Forelimb muscle (tissue), 1 donor: ENCODE measurements at places on chromosomes 4 and X. TPM values are rescaled to one million over a fixed set of nuclear protein-coding genes. Genes with fewer than 3 reads are reported as not detected.

Gene CYLC1
- not detected for polyA plus RNA-seq

Gene TMPRSS11B
- polyA plus RNA-seq = not detected

Gene ZCCHC12
- 0.47 TPM for polyA plus RNA-seq

Gene GAGE12E
- not detected for polyA plus RNA-seq

Gene HELQ
- polyA plus RNA-seq = 19.9 TPM

GRCh38 chrX:152444338-152444737 lies 6.8 kb downstream of the GABRA3 start:
- DNase-seq = no peak

DNA sequence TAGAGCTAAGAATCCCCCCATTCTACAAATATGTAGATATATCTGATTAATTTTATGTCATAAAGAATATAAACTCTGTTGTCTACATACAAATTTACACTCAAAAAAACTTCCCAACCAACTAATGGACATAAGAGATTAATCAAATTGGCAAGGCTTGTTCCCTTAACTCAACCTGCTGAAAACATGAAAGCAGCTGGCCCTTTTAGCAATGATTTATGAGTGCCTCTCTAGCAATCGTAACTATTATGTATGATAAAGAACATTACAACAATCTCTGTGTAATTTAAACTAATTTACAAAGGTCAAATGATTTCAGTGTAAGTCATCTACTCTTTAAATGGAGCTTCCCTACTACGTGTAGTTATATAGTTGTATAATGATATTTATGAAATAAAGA lies 83.1 kb upstream of the FTHL17 start:
- no peak for DNase-seq

- DNase-seq = no peak
Measured at GRCh38 chr4:5191831-5192230, 140.6 kb downstream of the STK32B start.

- DNase-seq = no peak
Measured at GRCh38 chr4:116531026-116531425, 554.4 kb downstream of the TRAM1L1 start.

DNA sequence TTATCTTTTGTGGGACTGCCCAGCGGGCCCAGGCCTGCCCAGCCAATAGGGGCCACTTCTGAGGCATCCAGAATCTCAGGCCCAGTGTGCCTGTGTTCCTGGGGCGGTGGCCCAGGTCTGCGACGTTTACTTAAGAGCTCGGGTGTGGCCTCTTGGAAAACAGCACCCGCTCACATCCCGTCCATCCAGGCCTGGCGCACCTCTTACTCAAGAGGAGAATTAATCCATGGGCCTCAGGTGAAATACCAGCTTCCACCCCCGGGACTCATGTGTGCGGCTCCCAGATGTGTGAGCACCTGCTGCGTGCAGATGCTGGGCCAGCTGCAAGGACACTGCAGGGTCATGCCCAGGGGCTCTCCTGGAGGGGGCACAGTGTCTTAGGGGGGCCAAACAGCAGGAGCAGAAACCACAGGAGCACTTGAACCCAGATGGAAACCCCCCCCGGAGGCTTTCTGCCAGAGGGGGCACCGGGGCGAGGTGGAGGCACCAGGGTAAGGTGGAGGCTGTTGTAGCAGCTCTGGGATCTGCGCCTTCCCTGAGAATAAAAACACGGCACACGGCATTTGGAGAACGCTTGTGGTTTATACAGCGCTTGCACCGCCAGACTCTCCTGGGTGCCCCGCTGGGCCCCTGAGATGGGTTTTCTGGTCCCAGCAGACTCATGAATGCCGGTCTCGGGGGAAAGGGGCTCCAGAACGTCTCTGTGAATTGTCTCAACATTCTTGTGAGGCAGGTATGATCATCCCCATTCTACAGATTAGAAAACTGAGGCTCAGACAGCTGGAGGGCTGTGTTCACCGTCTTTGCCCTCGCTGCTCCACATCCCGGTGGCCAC lies 2.8 kb downstream of the PSAPL1 start:
- DNase-seq = no peak

DNA sequence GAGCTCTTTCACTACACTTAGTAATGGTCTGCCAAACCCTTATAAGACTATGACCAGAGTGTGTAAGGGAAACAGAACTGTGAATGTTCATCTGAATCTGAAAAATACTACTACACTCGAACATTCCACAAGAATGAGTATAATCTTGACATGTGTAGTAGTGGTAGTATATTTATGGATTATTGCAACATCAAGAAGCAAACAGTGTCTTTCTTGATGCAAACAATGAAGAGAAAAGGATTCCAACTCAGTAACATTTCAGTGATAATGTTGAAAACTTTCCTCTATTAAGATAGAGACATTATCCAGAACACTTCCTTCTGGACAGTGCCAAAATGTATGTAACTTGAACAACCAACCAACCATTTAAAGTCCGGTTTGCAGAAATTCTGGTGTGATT lies 394.7 kb upstream of the CPEB2 start:
- no peak for DNase-seq

GRCh38 chrX:96540111-96540631 lies 144.5 kb upstream of the DIAPH2 start:
- no peak for DNase-seq

- no peak for DNase-seq
Measured at GRCh38 chr4:102430461-102430910, 70.7 kb upstream of the NFKB1 start.

DNA sequence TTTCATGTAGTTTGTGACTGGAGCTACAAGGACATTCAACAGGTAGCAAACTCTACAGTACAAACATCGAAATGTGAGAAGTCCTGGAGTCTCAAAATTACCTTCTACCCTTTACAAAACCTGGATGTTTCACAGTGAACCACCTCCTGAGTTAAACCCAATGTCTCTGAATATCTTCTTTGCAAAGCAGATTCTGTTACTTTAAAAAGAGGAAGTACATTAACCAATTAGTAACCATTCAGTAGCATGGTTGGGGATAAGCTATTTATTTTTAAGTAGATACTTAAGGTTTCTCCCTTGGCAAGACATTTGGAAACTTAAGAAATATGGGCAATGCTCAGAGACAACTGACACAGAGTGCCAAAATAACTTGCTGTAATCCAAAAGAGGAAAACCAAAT lies 371.9 kb upstream of the NWD2 start:
- DNase-seq = no peak

GRCh38 chrX:22516893-22517292 lies 244.2 kb downstream of the CBLL2 start:
- DNase-seq = no peak

DNA sequence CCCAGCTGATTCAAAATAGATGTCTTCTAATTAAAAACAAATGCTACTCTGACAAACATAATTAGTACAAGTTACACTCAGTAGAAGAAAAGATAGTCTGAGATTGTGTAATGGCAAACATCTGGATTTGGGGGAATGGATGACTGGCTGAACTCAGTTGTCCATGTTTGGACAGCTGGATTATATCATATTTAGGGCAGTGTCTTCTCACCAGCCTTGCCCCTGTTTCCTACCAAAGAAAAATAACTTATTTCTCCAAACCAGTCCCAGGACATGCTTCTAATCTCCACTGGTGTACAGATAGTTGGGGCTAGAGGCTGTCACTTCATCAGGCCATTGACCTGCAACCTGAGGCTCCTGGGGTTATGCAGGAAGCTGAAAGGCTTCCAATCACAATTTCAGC lies 237.3 kb downstream of the USP46 start:
- no peak for DNase-seq

GRCh38 chr4:86403575-86403974 lies 43.7 kb upstream of the MAPK10 start:
- no peak for DNase-seq

DNA sequence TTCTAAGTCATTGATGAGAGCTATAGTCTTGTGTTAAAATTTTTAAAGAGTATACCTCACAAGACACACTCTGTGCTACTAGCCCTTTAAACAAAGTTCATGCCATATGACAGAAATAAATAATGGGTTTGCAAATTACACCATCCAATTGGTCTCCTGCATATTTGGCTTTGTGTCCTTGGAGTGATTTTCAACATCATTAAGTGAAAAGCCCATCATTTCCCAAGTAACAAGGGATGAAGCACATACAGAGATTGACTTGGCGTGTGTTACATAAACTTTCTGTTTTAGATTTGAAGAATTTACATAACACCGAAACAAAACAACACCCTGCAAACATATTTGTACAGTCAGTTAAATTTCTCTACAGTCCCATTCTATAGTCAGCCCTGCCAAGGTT lies 216.9 kb upstream of the NEIL3 start:
- no peak for DNase-seq

DNA sequence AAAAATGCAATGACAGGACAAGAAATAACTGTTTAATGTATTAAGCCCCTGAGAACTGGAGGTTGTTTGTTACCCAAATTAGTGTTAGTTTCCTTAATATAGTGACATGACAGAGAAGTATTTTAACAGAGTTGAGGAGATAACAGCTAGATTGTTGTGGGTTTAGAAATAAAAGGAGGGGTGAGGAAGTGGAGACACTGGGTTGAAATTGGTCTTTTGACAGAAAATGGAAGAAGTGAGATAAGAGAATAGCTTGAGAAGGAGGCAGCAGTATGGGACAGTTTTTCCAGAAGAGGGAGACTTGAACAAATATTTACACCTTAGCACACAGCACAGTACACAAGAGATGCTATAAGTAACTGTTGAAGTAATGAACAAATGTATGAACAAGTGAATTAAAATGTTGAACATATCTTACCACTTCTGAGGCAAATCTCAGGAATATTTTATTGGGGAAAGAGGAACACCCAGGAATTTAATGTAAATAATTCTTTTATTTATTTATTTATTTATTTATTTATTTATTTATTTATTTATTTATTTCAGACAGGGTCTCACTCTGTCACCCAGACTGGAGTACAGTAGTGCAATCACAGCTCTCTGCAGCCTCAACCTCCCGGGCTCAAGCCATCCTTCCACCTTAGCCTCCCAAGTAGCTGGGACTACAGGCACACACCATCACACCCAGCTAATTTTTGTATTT lies 58.0 kb upstream of the EGFL6 start:
- no peak for DNase-seq

DNA sequence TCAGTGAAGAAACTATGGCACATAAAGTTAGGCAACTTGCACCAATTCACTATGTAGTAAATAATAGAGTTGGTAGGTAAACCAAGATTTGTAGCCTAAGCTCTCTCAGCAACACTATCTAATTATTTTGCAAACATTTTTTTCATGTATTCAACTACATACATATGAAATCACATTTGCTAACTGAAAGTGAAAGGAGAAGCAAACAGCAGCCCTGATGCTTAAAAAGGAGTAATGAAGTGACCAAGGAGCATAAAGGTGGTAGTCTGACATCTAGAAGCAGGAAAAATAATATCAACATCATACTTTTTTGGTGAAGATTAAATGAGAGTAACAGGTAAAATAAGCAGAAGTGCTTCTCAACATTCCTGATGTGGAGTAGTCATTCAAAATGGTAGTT lies 603.7 kb downstream of the GRXCR1 start:
- DNase-seq = no peak

GRCh38 chr4:5203993-5204310 lies 152.7 kb downstream of the STK32B start:
- DNase-seq = no peak

- DNase-seq = no peak
Measured at GRCh38 chr4:143539670-143540023, 26.1 kb downstream of the SMARCA5 start.

- no peak for DNase-seq
Measured at GRCh38 chr4:158770671-158771070, 1.8 kb downstream of the FNIP2 start.

DNA sequence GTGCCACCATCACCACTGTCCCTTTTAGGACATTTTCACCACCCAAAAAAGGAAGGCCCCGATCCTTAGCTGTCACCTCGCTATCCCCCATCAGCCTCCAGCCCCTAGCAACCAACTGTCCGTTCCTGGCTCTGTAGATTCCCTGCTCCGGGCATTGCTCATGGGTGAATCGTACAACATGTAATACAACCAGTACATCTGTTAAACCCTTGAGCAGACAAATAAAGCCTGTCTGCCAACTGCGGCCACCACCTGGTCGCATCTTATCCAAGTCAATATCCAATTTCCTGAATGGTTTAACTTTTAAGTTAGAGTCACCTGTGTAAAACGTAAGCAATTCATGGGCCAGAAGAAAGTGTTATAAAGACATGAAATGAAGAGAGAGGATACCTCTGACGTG lies 251.9 kb downstream of the AFAP1 start:
- no peak for DNase-seq

GRCh38 chr4:113742643-113743042 lies 18.9 kb downstream of the CAMK2D start:
- no peak for DNase-seq

- DNase-seq = no peak
Measured at GRCh38 chr4:115424852-115425251, 311.4 kb upstream of the NDST4 start.

DNA sequence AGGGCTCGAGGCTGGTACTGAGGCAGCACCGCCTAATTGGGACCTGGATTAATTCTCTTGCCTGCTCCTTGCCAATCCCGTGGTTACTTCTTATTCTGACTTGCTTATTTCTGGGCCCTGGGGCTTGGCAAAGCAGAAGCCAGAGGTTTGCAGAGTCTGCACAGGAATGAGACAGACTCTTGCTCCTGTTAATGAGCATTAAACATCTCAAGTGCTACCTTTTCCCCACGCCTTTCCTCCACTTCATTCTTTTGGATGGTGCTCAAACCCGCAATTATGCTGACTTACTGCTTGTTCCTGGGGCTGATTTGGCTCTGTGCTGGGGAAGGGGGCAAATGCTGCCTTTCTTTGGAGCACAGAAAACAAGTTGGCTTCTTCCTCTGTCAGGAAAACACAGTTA lies 16.5 kb upstream of the STOX2 start:
- DNase-seq = no peak

DNA sequence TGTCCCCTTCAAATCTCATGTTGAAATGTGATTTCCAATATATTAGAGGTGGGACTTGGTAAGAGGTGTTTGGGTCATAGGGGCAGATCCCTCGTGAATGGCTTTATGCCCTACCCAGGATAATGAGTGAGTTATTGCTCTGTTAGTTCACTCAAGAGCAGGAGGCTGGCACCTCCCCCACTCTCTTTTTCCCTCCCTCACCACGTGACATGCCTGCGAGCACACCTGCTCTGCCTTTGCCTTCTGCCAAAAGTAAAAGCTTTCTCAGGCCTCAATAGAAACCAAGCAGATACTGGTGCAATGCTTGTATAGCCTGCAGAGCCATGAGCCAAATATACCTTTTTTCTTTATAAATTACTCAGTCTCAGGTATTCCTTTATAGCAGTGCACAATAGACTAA lies 286.3 kb upstream of the UGT8 start:
- no peak for DNase-seq

GRCh38 chr4:105277702-105278101 lies 131.0 kb downstream of the TET2 start:
- no peak for DNase-seq

DNA sequence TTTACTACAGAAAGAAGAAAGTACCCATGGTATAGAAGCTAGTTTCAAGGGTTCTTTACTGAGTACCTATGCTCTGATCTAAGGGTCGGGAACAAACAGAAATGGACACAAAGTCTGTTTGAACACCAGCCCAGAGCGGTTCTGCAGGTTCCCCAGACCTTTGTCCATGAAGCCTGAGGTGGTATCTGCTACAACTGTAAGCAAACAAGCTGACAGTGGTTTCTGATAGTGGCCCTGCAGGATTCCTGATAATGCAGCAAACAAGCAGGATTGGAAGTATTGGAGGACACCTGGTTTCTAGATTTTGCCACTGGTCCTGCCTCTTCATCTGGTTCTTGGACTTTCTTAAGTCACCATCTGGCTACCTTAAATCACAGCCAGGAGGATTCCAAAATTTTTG lies 23.7 kb downstream of the SMPX start:
- DNase-seq = no peak

GRCh38 chr4:2746891-2747695 lies 9.0 kb downstream of the TNIP2 start:
- DNase-seq = no peak
